ENCODE measurements at places on chromosomes 16 and 17. TPM values are rescaled to one million over a fixed set of nuclear protein-coding genes. Genes with fewer than 3 reads are reported as not detected.

The SLC13A5 gene
- 24.4 TPM for total RNA-seq

The NPW gene
- total RNA-seq: 0.97 TPM

The PABPN1L gene
- total RNA-seq: not detected

The HEATR9 gene
- total RNA-seq: not detected

The KRTAP2-3 gene
- not detected for total RNA-seq

The TUFM gene
- 138 TPM for total RNA-seq

The PLLP gene
- total RNA-seq: 60.6 TPM

The EFCAB3 gene
- not detected for total RNA-seq

The ACBD4 gene
- total RNA-seq: 8.8 TPM

The PPP1R1B gene
- total RNA-seq: not detected

The TBX2 gene
- 15.3 TPM for total RNA-seq

The RRAD gene
- total RNA-seq: 0.80 TPM

The HYDIN gene
- total RNA-seq: 0.21 TPM

The CNTNAP1 gene
- total RNA-seq: 1.2 TPM

The EPX gene
- not detected for total RNA-seq

The PLEKHH3 gene
- 19.9 TPM for total RNA-seq

The PLD6 gene
- 6.4 TPM for total RNA-seq

The CYB5D1 gene
- total RNA-seq: 17.0 TPM

The AANAT gene
- total RNA-seq: not detected

The PYDC1 gene
- total RNA-seq: not detected

The ENPP7 gene
- 2.2 TPM for total RNA-seq

The IL34 gene
- total RNA-seq: 1.4 TPM

The ULK2 gene
- total RNA-seq: not detected

The CHST6 gene
- total RNA-seq: 0.32 TPM

The NIP7 gene
- total RNA-seq: 114 TPM
